ENCODE measurements at places on chromosomes 2 and 18. TPM values are rescaled to one million over a fixed set of nuclear protein-coding genes. Genes with fewer than 3 reads are reported as not detected.

The ONECUT2 gene
- total RNA-seq, result not detected

The CDH19 gene
- not detected for total RNA-seq

The GCFC2 gene
- total RNA-seq, result 15.7 TPM

The REG1B gene
- total RNA-seq, result not detected

The GAL3ST2 gene
- 1.9 TPM for total RNA-seq

The SP100 gene
- 242 TPM for total RNA-seq

The AFF3 gene
- total RNA-seq, result 15.4 TPM

The PLEKHH2 gene
- total RNA-seq, result 2.7 TPM

The FKBP1B gene
- 0.47 TPM for total RNA-seq

The CYP1B1 gene
- 0.17 TPM for total RNA-seq

GRCh38 chr2:29192526-29192925 lies 77.3 kb downstream of the CLIP4 start:
- H3K4me1 ChIP-seq, result peaks cover 8% of the 10 kb centered on the region
- no peak for DNase-seq
- no peak overlapping the region for H3K27ac ChIP-seq
- H3K36me3 ChIP-seq, result peaks cover 4% of the 10 kb centered on the region

- no peak overlapping the region for H3K27ac ChIP-seq
- no peaks in the 10 kb centered on the region for H3K27me3 ChIP-seq
- no peak overlapping the region for H3K4me3 ChIP-seq
- no peaks in the 10 kb centered on the region for H3K4me1 ChIP-seq
Observed at GRCh38 chr2:157747695-157748370, 119.2 kb upstream of the ACVR1C start.

DNA sequence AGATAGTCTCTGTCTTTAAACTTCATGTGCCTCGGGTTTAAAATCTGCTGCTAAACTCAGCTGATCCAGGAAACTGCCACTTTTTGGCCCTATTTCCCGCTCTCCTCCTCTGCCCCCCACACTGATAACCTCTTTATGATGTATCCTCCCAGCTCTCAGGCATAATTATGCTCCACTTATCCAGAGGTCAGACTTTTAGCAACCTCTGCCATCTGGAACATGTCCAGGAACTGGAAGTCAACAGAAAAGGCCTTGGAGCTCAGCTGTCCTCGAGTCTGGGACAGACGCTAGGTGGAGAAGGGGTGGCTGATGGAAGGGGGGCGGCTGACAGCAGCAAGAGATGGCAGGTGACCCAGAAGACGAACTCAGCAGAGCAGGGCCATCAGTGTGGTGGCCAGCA lies 41.2 kb downstream of the ASAP2 start:
- no peaks in the 10 kb centered on the region for H3K4me1 ChIP-seq
- H3K4me3 ChIP-seq, result no peak overlapping the region
- no peaks in the 10 kb centered on the region for H3K36me3 ChIP-seq

DNA sequence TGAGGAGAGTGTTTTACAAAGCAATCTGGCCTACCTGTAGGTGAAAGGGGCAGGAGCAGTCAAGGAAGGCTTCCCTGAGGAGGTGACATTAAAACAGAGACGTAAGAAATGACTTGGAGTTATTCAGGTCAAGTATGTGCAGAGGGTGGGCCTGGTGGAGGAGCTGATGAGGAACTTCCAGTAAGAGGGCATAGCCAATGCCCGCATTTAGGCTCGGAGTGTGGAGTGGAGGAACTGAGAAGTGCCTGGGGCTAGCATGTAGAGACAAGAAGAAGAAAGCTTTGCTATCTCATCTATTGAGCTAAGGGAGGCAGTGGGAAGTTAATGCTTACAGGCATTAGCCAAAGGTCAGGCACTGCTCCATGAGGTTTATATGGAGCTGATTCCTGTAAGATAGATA lies 312.2 kb downstream of the ZNF521 start:
- DNase-seq, result no peak
- H3K27me3 ChIP-seq, result no peaks in the 10 kb centered on the region
- H3K4me3 ChIP-seq, result no peak overlapping the region
- no peak overlapping the region for H3K27ac ChIP-seq

DNA sequence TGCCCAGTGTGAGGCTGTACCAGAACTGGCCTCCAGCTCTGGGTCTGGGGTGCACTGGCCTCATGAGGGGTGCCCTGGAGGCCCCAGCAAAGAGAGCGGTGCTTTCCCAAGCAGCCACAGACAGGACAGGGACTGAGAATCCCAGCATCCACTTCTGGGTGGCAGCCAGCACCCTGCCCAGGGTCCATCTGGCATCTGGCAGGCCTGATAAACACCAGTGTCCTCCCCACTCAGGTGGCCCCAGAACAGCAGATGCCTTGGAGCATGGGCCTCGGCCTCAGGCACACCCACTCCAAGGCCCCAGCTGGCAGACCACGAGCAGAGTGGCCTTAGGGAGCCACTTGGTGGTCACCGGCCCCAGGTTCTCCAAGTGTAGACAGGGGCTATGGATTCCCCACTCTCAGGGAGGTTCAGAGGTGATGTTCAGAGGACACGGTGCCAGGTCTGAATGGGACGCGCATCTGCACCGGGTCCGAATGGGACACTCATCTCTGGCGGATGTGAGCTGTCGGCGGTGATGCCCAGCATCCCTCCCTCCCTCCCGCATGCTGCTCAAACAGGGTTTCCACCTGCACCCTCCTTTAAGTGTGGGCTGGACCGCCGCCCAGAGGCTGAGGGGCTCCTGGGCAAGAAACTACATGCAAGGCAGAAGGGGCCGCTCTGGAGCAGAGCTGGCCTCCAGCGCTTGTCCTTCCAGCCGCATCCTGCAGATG lies 82.2 kb upstream of the GPC1 start:
- DNase-seq, result no peak
- no peak overlapping the region for H3K27ac ChIP-seq
- H3K4me1 ChIP-seq, result no peaks in the 10 kb centered on the region
- no peaks in the 10 kb centered on the region for H3K36me3 ChIP-seq

DNA sequence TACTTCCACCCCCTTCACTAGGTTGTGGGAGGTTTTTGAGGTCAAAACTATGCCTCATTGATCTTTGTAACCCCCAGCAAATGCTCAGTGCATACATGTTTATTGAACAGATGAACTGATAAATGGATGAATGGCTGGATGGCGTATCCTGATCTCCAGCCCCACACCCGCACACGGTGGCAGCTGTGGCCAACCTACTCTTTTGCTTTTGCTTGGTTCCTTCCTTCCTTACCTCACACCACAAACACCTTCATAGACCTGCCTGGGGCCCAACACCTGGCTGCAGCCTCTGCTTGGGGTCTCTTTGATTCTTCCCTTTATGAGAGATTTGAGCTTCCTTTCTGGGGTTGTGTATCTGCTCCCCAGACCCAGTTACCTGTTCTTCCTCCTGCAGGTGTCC lies 25.9 kb downstream of the SPP2 start:
- no peak overlapping the region for H3K27ac ChIP-seq
- peaks cover 20% of the 10 kb centered on the region for H3K4me1 ChIP-seq
- H3K4me3 ChIP-seq, result no peak overlapping the region

- H3K36me3 ChIP-seq, result no peaks in the 10 kb centered on the region
- H3K27ac ChIP-seq, result no peak overlapping the region
- H3K4me1 ChIP-seq, result peaks cover 4% of the 10 kb centered on the region
- no peak for DNase-seq
- no peaks in the 10 kb centered on the region for H3K27me3 ChIP-seq
Observed at GRCh38 chr18:45009756-45010155, 329.1 kb downstream of the SETBP1 start.

GRCh38 chr18:26442126-26442525 lies 106.2 kb downstream of the KCTD1 start:
- H3K36me3 ChIP-seq, result no peaks in the 10 kb centered on the region
- no peak overlapping the region for H3K27ac ChIP-seq
- H3K27me3 ChIP-seq, result no peaks in the 10 kb centered on the region
- no peak overlapping the region for H3K4me3 ChIP-seq
